ELF-1 (cell line): ENCODE measurements at places on chromosomes 6 and 20.

DNA sequence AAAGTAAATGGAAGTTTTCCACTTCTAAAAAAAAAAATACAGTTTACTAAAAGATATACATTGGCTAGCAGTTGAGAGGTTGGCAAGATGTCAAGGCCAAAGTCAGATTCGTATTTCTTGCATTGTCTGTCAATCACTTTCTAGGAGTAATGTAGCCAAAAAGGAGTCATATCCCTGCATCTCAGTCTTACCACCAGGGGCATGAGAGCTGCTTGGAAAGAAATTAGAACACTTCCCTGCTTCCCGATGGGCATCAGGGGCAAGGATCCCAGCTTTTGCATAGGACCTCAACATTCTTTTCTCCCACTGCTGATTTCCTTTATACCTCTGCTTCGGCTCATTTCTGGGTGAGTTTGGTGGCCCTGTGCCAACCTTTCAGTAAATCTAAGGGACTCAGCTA is 581.0 kb upstream of the MAP3K7 start:
- DNase-seq = no peak

DNA sequence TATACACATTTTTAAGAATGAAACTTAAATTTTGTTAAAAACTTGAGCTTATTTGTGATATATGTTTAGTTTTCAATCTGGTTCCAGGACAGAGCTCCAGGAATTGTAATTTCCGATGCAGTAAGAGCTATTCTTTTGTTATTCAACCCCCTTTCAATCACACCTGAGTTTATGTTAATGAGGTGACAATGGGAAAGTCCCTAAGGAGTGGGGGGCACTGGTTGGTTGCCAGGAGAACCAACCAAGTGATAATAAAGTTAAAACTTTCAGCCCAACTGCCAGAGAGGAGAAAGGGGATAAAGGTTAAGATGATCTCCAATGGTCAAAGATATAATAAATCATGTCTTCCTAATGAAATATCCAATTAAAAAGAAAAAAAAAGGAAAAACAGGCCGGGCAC is 19.8 kb downstream of the MDN1 start:
- DNase-seq = peak; percentile 29

- peak; percentile 72 for DNase-seq
These were observed 147.8 kb downstream of the CD83 start for GRCh38 chr6:14265049-14266021.

- DNase-seq = no peak
These were observed 34.8 kb downstream of the MYLIP start for GRCh38 chr6:16163535-16164300.

GRCh38 chr6:15678514-15678913 is 15.7 kb upstream of the DTNBP1 start:
- DNase-seq = no peak

- no peak for DNase-seq
These were observed 2.0 kb downstream of the HLA-B start for GRCh38 chr6:31354864-31355582.

DNA sequence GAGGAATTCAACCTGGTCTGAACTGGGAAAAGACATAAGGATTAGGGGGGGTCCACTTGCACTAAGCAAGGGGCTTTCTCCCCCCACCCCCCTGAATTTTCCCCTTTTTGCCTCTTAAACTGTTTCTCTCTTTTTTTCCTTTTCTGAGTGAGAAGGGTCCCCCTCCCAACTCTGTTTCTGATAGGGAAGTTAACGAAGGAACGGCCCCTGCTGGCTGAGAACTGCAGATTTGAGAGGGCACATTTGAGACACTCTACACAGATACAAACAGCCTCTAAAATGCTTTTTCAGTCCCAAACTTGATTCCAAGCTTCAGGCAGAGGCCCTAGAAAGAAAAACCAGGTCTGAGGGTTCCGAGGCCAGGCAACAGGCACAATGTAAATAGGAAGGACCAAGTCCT is 91.7 kb downstream of the JARID2 start:
- DNase-seq = no peak

DNA sequence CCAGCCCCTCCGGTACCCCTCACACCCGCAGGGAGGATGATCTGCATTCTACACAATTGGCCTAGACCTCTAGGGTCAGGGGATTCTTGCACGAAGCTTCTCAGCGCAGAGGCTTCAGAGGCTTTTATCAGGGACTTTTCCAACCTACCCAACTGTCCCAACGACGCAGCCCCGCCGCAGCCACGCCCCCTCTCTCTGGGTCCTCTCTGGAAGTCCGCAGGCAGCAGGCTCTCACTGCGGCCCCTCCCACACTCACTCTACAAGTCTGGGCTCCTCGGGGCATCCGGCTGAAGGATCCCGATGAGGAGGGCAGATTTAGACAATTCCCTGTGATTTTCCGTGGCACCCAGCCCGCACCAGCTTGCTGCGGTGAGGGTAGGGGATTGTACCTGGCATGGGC is 227.7 kb upstream of the RNF24 start:
- DNase-seq = peak; percentile 71

- no peak for DNase-seq
These were observed 113.2 kb downstream of the CD164 start for GRCh38 chr6:109269057-109269456.

DNA sequence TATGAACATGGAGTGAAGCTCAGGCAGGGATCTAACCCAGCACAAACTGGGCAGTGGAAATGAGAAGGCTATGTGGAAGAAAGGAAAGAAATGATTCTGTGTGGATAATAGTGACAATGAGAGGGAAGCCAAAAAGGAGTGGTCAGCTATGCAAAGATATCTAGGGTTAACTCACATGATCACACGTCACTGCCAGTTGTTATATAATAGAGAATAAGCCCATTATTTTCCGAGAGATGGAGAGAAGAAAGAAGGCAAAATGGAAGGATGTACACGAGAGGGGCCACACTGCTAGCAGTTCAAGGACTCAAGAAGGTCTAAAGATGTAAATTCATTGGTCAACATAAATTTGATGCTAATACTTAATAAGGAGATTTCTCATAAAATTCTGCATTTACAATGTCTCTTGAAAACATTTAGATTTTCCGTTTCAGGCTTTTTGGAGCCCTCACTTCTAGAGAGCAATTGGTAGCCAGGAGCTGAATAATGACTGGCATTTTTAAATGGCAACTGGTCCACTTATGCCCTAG is 18.8 kb upstream of the RCAN2 start:
- no peak for DNase-seq

DNA sequence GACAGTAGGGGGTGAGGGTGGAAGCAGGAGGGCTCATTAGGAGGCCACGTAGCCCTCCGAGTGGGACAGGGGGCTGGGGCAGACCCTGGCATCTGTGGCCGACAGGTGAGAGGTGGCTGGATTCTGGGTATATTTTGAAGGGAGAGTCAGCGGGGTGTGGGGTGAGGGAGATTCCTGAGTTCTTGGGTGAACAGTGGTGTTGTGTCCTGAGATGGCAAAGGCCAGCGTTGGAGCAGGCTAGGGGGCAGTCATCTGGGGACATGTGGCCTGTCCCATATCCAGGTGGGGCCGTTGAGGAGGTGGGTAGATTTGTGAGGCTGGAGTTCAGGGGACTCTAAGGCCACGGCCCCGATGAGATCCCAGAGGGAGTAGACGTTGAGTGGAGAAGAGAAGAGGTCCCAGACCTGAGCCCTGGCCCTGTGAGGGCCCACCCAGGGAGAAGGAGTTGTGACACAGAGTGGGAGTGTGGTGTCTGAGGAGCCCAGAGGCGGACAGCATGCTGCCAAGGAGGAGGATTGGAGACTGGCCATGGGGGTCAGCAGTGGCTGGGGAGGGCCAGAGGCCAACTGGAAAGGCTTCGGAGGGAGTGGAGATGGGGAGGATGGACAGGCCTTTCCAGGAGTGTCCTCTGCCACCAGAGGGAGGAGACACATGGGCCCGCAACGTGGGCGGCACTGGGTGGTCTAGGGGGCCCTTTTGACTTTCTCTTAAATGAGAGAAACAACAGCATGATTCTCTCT is 19.6 kb downstream of the PACSIN1 start:
- no peak for DNase-seq

DNA sequence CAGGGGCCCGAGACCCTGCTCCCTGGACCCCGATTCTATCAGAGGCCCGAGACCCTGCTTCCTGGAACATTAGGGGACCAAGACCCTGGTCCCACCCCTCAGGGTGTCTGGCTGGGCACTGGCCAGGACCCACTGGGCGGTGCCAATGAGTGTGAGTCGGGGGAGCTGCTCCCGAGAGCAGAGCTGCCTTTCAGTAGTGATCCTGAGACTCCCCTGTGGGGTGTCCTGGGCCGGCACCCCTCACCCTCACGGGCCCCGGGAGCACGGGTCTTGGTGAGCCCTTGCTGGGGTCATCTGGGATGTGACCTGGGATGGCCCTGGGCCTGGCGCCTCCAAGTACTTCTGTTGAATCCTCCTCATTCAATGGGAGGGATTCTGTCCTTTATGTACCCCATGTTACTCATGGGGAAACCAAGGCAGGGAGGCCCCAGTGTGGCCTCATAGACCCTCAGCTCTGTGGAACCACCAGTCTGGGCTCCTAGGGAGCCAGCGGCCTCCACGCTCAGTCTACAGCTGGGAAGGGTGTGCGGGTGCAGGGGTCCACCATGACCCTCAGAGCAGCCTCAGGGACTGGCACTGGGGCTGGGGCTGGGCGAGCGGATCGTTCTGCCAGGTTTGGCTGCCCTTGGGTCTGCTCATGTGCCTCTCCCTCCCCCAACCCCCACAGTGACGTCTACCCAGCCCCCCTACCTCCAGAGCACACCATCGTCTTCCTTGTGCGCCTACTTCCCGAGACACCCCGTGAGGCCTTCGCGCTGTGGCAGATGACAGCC is 25.6 kb downstream of the COL20A1 start:
- no peak for DNase-seq

DNA sequence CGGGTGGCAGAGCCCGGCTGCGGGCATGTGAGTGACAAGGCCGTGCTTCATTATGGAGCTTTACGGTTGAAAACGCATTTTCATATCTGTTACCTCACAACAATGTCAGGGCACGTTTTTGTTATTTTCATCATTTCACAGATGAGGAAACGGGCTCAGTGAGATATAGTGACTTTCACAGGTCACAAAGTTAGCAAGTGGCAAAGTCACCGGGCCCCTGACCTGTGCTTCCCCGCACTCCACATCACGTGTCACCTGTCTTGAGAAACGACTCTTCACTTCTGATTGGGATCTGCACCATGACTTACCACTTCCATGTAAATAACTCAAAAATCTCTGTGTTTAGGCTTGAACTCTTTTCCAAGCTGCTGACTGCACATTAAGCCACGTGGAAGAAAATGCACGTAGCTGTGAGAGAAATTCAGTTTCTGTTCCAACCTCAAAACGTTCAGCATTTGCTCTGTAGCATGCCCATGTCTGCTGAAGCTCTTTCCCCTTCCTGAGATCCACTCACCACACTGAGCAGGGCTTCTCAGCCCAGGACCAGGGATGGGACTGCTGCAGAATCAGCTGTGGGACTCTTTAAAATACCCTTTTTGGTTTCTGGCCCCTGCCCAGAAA is 107.2 kb downstream of the ARMC2 start:
- no peak for DNase-seq

DNA sequence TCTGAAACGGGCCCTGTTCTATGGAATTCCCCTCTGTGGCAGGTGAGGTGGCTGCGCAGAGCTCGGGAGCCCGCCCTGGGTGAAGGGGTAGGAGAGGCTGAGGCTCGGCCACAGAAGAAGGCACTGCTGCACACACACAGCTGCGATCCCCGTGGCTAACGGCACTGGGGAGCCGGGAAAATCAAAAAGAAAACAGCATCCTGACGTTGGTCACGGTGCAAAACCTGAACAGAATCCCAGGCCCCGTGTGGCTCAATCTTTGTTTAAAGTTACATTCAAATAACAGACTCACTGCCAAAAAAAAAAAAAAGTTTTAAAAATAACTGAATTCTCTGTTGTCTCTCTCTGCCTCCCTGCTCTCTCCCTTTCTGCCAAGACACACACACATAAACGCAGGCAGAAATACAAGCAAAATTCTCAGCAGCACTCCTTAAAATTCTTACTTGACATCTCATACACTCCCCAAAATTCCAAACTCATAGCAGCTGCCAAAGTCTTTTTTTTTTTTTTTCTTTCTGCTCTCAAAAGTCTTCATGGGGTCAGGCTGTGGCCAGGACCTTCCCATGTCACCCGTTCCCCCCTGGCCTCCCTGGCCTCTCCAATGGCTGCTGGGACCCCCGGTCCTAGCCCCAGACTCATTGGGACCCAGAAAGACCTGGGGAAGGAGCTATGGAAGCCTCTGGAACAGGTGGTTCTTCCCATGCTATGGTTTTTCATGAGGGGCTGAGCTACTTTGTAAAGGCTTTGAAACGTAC is 248.8 kb downstream of the TTLL2 start:
- DNase-seq = no peak

GRCh38 chr6:141326426-141326825 is 806.3 kb upstream of the GJE1 start:
- DNase-seq = no peak

- DNase-seq = peak; percentile 67
These were observed 56.4 kb downstream of the NRN1 start for GRCh38 chr6:5950361-5950785.

GRCh38 chr6:133083248-133083967 is 157.7 kb upstream of the EYA4 start:
- DNase-seq = no peak

GRCh38 chr6:166715065-166715464 is 88.0 kb upstream of the RPS6KA2 start:
- no peak for DNase-seq

- DNase-seq = no peak
These were observed 73.1 kb downstream of the ANKRD60 start for GRCh38 chr20:58155148-58155925.

DNA sequence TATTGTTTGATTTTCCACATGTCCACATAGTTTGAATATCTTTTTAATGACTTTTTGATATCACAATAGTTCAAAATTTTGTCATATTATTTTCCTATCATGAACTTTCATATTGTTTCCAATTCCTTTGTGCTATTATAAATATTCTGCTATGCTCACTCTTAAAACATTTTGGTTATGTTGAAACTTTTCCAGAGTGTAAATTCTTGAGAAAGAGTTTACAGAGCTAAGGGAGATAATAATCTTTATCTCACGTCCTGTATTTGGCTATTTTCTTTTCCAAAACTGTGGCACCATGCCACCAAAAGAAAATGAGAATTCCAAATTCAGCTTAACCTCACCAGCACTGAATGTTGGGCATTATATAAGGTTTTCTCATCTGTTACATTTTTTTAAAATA is 210.9 kb downstream of the TFAP2B start:
- DNase-seq = no peak

- no peak for DNase-seq
These were observed 245.4 kb downstream of the NRN1 start for GRCh38 chr6:5761370-5761769.

- DNase-seq = peak; percentile 2
These were observed 440.1 kb downstream of the PTPRT start for GRCh38 chr20:42749556-42749955.

DNA sequence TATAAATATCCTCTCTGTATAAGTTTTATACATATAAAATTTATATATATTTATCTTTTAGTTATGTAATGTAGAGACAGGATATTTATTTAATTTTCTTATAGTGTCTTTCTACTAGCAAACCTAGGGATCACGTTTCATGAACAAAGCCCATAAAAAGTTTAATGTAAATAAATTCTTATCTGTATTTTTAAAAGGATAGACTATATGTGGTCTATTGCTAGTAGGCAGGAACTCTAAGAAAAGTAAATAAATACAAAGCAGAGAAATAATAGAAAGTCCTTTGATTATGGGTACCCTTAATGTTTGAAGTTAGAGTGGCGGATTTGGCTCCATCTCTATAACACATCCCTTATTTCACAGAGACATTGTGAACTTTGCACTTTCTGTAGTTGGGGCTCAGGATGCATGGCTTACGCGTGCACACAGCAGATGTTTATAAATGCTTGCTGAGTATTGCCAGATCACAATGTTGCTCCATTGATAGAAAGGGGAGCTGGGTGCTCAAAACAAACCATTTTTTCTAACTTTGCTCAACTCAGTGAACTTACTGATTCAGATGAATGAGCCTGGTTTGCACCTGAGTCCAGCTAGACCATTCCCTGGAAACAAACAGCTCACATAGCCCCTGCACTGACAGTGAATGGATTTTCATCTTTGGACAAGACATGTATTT is 179.1 kb downstream of the SYNE1 start:
- no peak for DNase-seq
